ENCODE measurements at places on chromosomes 12 and 14.
A peak's percentile ranks its signal among the peaks of the same experiment; 100 is the strongest.

- no peak for DNase-seq
These were observed 1.7 kb downstream of the LMBR1L start for GRCh38 chr12:49108958-49109404.

DNA sequence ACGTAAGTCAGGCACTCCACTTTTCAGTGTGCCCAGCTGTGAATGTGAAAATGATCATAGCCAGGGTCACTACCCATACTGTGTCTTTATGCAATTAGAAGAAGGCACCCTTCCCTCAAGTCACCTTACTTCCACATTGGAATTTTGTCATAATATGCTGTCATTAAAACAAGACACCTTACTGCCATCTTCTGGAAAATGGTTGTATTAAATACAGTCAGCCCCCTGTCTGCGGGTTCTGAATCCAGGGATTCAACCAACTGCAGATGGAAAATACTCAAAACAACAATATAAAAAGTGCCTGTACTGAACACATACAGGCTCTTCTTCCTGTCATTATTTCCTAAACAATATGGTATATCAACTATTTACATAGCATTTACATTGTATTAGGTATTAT is 70.2 kb upstream of the TBX5 start:
- DNase-seq, result peak; percentile 54

GRCh38 chr14:99331811-99332210 is 59.8 kb upstream of the BCL11B start:
- no peak for DNase-seq

GRCh38 chr12:9040484-9041186 is 51.3 kb downstream of the KLRG1 start:
- no peak for DNase-seq

DNA sequence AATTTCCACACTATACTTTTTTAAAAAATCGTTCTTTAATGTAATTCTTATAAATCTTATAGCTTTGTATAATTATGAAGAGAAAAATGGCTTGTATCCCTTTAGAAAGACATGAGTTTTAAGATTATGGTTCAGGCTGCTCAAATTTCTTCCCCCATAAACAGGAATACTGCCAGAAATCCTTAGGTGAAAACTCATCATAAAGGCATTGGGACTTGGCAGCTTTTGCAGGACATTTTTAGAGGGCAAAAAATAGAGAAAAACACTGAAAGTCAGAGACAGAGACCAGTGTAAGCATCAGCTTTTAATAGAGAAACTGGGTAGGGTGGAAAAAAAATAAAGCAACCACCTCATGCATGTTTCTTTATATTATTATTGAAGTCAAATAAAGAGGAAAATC is 29.1 kb downstream of the LRRK2 start:
- no peak for DNase-seq

DNA sequence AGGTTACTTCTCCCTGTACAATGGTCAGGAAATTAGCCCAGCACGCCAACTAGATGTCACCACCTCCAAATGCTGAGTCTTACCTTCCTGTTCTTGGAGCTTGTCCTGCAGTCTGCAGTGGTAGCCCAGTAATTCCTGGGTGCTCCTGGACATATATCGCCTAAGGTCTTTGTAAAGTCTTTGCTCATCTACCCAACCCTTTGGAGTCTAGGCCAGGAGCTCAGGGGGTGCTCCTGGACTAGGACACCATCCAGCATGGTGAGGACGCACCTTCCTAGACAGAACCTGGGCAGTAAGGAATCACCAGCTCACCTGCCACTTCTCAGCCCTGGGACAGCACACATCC is 569 bp downstream of the SERPINA10 start:
- no peak for DNase-seq

- no peak for DNase-seq
These were observed 839 bp downstream of the CLEC9A start for GRCh38 chr12:10031321-10031720.

GRCh38 chr14:57018065-57018464 is 207.8 kb upstream of the OTX2 start:
- DNase-seq, result no peak

DNA sequence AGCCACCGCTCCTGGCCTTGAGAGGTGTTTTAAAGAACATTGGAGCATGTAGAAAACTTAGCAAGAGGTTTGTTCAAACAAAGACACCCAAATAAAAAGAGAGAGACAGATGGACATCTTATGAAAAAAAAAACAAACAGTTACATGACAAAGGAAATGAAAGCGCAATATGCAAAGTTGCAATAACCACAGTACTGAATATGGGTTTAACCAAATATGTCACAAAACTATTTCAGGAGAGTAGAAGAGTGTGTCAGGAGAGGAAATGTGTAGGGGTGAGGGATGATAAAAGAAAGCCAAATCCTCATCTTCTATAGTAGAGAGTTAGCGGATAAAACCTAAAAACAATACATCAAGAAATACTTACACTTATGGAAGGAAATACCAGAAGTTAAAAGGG is 98.4 kb downstream of the GTF2A1 start:
- peak; percentile 2 for DNase-seq

- DNase-seq, result no peak
These were observed 216.3 kb upstream of the FLRT2 start for GRCh38 chr14:85313560-85314207.

DNA sequence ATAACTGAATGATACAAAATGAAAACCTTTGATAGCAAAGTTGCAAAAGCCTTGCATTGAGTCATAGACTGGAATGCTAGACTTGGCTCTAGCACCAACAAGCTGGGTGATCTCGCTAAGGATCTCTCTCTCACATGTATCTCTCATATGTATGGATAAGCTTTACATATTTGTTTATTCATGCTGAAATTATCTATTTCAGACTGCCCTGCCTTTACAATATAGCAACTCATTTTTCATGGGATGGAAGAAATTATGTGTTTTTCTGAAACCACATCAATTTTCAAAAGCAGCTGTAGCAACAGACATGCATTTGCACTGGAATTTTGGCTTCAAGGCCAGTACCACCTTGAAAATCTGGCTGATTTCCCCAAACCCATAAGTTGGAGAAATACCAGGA is 11.4 kb downstream of the RERG start:
- no peak for DNase-seq

GRCh38 chr12:41466802-41467201 is 278.7 kb downstream of the PDZRN4 start:
- peak; percentile 86 for DNase-seq

DNA sequence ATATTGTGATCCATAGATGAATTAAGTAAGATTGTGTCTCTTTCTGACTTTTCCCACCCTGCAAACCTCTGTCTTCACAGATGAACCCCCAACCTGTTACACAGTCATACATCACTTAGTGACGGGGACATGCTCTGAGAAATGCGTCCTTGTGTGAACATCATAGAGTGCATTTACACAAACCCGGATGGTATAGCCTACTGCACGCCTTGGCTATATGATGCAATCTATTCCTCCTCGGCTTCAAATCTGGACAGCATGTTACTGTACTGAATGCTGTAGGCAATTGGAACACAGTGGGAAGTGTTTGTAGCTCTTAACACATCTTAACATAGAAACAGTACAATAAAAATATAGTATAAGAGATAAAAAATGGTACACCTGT is 7.4 kb upstream of the TESPA1 start:
- DNase-seq, result no peak

- no peak for DNase-seq
These were observed 40.0 kb upstream of the SLC2A13 start for GRCh38 chr12:40145896-40146295.

DNA sequence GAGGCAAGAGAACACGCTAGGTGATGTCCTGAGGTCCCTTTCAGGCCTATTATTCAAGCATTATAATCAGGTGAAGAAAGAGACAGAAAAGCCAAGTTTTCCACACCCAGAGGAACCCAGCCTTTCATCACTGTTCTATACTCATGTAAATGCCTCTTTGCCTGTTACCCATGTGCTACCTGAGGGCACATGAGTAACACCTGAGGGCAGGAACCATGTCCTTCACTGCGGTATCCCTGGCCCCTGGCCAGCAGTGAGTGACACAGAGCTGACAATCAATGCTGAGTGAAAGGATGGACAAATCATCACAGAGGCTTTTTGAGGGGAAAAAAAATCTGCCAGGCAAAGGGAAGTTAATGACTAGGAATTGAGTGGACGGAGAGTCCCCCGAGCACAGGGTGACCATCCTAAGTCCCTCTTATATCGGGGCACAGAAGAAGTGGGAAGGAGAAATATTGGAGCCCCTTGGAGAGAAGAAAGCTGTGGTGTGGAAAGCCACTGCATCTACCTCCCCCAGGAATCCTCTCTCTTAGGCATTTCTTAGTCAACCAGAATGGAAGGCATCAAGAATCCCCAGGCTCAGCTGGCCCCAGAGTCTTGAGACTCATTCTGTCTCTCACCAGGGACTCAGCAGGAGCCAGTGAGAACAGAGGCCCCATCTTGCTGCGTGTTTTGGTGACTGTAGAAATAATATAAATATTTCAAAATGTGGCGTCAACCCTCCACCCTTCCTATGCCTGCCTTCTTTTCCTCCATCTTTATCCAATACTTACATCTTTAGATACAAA is 212.9 kb downstream of the DPF3 start:
- DNase-seq, result no peak

GRCh38 chr14:33359288-33359881 is 420.7 kb downstream of the NPAS3 start:
- no peak for DNase-seq

DNA sequence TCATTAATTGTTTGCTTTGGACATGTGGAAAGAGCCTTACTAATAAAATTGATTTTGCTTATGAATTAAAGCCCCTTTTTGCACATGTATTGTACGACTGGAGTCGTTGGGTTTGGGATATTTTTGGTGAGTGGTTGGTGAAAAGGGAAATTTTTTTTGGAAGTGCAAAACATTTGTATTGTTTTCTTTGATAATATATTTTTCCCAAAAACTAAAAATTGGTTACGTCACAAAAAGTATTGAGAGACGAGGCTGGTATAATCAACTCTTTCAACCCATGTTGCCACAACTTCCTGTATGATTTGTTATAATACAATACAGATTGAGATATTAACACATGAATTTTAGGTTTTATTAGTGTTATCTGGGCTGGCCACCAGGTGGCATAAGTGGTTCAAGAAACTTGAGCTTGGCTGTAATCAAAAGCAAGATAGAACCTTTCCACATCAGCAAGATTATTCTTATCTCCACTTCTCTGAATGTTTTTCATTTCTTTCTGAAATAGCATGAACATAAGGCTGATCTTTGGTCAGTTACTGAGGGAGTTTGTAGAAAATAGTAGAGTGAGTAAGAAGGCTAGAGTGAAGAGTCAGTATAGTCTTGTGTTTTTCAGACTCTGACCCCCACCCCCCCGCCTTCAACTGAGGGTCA is 8.7 kb downstream of the NGDN start:
- peak; percentile 25 for DNase-seq

DNA sequence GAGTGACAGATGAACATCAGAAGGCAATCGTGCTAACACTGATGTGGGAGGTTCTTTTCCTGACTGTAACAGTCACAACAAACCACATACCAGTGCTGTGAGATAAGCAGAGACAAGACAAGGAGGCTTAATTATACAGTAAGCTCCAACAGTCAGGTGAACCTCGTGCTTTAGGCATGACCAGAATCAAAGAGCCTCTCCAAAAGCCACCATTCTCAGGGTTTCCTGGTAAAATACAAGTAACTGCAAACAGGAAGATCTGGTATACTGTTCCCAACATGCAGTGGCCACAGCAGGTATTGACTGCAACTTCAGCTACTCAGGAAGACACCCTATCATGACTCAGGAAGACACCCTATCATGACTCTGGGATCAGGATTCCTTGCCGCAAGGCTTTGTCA is 47.3 kb upstream of the GTF2A1 start:
- DNase-seq, result no peak

GRCh38 chr12:64946132-64946829 is 121.8 kb downstream of the TBC1D30 start:
- no peak for DNase-seq

DNA sequence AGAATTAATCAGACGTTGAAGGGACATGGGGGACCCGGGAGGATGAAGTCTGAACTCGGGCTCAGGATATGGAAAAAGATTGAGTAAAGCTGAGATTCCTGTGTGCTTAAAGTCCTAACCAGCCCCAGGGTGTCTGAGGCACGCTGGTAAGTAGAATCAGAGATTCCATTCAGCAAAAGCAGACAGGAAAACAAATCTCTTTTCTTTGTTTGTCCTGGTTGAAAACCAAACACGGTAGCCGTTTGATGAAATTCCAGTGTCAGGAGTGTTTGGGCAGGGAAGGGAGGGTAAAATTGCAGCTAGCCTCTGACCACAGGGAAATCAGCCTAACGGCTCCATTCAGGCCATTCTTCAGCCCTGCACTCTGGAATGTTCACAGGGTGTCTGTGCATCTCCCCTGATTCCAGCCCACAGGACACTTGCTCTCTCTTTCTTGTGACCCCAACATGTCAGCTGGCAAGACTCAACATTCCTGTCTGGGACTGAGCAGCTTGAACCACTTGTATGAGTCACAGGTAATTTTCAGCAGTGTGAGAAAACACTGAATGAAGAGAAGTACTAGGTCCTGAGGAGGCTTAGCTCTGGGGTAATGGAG is 31.0 kb downstream of the NINJ2 start:
- peak; percentile 39 for DNase-seq

DNA sequence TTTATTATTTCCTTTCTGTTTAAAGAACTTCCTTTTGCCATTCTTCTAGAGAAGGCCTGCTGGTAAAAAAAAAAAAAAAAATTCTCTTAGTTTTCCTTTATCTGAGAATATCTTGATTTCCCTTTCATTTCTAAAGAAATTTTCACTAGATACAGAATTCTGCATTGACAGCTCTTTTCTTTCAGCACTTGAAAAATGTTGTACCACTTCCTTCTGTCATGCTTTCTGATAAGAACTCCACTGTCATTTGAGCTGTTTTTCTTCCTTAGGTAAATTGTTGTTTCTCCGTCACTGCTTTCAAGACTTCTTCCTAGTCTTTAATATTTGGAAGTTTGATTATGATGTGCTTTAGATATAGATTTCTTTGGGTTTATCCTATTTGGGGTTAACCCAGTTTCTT is 113.6 kb upstream of the BTG1 start:
- no peak for DNase-seq

- DNase-seq, result no peak
These were observed 1490.8 kb upstream of the TMEM132C start for GRCh38 chr12:126776026-126776655.

- no peak for DNase-seq
These were observed 146.1 kb downstream of the C12orf75 start for GRCh38 chr12:105476616-105477015.

DNA sequence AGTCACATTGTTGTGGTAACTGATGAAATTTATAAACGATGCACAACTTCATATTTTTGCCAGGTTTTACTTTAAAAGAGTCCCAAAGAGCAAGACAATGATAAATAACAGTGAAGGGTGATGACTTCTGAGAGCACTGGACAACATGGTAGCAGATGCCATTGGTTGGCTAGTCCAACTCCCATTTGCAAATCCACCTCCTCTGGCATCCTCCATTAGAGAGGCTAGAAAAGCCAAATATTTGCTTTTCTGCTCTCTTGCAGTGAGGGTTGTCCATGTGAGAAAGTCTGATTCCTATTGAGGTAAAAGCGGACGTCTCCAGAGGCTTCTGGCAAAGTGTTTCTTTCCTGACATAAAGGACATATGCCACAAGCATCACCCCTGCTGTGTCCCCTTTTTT is 89.6 kb upstream of the BMP4 start:
- DNase-seq, result no peak

Data from NCI-H526 (cell line).